ENCODE measurements at places on chromosomes 3 and 15.
A peak's percentile ranks its signal among the peaks of the same experiment; 100 is the strongest.

DNA sequence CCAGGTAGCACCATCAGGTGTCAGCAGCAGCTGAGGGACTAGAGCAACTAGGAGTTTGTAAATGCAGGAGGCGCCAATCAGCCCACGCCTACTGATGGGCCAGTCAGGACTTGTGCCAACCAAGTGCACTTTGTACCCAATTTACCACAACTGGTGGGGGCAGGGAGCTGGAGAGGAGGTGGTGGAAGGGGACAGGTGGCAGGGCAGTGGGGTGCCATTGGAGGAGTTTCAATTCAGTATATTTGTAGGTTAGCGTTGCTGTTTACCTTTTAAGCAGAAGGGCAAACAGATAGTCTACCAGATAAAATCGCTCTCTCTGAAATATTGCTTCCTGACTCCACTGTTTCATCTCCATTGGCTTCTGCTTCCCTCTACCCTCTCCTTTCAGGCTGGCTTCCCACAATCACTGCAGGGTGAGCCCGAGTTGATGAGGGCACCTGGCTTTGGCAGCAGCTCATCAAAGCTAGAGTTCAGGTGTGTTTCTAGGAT is 75.7 kb downstream of the TRIM69 start:
- DNase-seq: no peak

GRCh38 chr3:95341314-95341713 is 1278.5 kb downstream of the NSUN3 start:
- DNase-seq: no peak

GRCh38 chr3:59319442-59319841 is 269.6 kb upstream of the CFAP20DC start:
- no peak for DNase-seq

- peak; percentile 40 for DNase-seq
Measured at GRCh38 chr3:105853801-105854432, 14.9 kb downstream of the CBLB start.

DNA sequence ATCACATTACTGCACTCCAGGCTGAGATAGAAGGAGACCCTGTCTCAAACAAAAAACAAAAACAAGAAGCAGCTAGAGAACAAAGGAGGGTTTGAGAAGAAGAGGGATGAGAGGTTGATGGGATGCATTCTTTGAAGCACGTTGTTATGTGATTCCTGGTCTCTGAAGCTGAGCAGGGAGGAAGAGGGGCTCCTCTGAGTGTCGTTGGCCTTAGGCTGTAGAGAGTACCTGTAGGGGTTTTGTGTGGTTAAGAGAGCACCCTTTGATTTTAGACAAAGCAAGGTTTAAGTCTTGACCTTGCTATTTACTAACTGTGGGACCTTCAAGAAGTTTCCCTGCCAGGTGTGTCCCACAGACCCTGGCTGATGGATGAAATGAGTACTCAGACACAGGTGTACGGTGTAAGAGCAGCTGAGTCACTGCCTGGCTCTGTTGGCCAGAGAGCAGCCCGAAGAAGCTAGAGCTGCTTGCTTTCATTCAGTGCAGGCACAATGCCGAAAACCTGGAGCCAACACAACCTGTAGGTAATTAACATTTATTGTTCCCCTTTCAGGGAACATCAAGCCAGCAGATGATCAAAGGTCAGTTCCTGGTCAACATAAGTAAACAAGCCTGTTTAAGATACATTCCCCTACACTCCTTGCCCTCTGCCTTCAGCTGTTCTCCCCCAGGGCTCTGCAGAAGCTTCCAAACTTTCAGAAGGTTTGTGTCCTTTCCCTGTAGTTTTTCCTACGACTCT is 67.2 kb downstream of the LRRK1 start:
- no peak for DNase-seq

GRCh38 chr15:32844118-32844711 is 126.4 kb downstream of the GREM1 start:
- DNase-seq: no peak

- no peak for DNase-seq
Measured at GRCh38 chr3:142209655-142210054, 15.7 kb downstream of the GK5 start.

- no peak for DNase-seq
Measured at GRCh38 chr3:56118968-56119367, 349.3 kb downstream of the ERC2 start.

DNA sequence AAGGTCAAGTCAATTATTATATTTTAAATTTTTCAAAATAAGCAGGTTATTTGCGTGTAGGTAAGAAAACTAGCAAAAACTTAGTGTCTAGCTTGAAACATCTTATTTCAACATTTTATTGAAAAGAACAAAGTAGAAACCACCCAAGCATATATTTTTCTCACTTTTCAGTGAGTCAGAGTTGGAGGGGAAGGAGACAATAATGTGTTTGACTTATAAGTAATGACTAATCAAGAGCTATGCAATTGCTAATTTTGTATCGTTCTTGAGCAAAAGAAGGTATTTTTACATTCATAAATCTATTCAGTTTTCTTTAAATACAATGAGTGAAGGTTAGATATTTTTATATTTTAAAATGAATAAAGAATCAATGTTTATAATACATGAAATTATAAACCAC is 54.4 kb upstream of the P2RY1 start:
- DNase-seq: no peak

DNA sequence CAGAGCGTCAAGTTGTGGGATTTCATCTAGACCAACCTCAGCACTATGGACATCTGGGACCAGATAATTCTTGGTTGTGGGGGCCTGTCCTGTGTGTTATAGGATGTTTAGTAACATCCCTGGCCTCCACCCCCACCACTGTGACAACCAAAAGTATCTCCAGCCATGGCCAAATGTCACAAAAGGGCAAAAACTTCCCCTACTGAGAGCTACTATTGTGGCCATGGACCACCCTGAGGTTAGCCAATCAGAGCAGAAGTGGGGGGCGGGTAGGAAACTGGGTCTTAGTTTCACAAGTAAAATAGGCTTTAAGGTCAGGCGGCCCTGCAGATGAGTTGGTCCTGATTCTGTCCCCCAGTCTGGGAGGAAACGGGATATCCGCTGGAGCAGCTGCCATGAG is 25.4 kb downstream of the KIF7 start:
- DNase-seq: no peak

DNA sequence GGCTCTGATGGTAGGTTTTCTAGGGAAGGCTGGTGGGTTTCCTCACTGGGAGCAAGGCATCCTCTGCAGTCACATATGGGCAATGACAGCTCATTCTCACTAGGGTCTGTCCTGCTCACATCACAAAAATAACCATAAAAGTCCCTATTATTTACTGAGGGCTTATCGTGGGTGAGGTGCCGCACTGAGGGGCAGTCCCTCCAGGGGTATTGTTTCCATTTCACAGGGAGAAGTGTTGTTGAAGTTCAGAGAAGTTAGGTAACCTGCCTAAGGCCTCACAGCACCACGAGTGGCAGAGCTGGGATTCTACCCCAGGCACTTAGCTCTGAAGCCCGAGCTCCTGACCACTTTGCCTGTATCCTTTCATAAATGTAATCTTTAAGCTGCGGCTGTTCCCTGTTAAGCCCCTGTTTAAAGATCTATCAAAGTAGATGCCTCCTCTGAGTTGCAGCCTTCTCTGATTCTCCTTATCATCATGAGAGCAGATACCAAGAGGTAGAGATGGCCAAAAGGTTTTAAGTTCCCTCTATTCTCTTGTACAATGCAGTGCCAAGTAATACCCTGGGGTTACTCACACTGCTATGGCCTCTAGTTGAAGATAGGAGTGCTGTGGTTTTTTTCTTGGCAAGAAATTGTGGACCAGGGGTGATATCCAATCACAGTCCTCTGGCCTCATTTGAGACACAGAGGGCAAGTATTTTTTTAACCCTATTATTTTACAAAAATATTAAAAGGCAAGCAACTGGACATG is 107.0 kb downstream of the RPLP1 start:
- DNase-seq: no peak

DNA sequence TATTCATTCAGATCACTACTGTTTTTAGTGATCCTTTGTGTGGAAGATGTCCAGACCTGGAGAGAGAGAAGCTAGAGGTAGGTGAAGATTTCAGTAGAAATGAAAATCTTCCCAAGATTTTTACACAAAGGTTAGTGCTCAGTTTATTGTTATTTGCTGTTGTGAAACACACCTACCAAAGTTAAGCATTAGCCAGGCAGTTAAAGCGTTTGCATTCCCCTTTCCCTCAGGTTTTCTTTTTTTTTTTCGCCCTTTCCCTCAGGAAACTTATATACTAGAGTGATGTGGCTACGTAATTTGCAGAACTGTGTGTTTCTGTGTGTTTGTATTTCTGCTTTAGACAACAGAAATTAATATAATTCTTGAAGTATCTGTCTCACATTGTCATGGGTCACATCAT is 34.5 kb downstream of the USP3 start:
- DNase-seq: no peak

- no peak for DNase-seq
Measured at GRCh38 chr3:107365051-107365450, 12.2 kb upstream of the CCDC54 start.

GRCh38 chr3:44223299-44223698 is 18.4 kb upstream of the TOPAZ1 start:
- DNase-seq: no peak

DNA sequence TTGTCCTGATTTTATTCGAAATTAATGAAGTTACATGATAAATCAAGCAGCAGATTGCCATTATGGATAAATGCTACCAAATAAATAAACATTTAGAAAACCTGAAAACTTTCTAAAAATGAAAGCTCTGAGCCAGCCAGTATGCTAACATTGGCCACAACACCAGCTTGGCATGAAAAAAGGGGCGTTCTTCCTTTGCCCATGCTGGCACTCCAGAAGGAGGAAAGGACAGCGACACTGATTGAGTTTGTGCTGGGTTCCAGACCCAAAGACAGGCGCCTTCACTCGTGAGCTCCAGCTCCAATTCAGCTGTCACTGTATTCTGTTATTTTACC is 5.1 kb downstream of the STIMATE start:
- no peak for DNase-seq

- no peak for DNase-seq
Measured at GRCh38 chr3:55446850-55447249, 40.3 kb downstream of the WNT5A start.

DNA sequence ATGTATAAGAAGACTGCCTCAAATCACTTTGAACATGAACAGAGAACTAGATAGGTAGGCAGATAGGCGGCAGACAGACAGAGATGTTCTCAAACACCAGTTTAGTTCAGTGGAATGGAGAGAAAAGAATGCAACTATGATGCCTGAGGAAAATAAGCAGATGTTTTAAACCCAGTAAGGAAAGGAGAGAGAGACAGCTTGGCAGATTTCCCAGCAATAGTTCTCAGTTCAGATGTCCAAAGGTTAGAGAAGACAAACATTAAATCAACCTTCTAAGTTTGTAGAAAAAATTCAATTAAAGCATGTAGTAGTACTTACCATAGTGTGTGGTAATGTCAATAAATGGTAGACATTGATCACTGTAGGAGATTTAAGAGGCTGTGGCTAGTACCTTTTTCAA is 209.6 kb upstream of the PFN2 start:
- no peak for DNase-seq

DNA sequence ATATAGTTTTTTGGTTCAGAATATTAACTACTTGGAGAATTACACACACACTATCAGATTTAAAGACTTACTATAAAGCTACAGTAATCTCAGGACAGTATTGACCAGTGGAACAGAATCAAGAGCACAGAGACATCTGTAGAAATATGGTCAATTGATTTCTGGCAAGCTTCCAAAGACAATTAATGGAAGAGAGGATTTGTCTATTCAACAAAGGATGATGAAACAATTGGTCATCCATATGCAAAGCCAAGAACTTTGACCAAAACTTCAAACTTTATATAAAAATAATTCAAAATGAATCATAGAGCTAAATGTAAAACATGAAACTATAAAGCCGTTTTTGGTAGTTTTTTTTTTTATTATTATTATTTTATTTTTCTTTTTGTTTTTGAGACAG is 29.8 kb upstream of the MB21D2 start:
- no peak for DNase-seq

GRCh38 chr3:11558002-11558401 is 85.7 kb downstream of the VGLL4 start:
- no peak for DNase-seq

DNA sequence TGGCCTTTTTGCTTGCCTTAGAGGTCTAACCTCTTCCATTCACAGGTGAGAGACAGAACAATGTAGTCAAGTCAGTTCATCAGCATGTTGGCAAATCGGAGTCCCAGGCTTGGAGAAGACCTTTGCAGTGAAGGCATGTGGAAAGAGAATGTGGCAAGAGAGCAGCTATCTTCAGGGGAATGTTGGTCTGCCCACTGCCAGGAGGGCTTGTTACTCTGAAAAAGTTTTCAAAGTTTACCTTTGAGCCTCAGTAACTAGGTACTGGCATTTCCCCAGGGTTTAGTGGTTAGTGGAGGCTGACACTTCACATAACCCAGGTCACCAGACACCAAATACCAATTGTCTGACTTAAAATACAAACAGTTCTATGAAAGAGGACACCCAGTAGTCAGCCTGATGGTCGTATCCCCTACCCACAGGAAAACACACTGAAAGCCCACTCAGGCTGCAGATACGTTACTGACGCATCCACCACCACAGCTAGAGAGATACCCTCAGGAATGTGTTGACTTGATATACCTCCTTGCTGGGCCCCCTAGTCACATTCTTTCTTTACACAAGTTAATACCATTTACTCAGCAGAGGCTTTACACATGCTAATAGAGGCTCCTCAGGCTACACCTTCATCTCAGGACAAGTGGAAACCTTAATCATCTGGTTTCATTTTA is 9.7 kb upstream of the ARID3B start:
- DNase-seq: no peak

- peak; percentile 86 for DNase-seq
Measured at GRCh38 chr3:16286161-16286560, 21.1 kb downstream of the OXNAD1 start.

DNA sequence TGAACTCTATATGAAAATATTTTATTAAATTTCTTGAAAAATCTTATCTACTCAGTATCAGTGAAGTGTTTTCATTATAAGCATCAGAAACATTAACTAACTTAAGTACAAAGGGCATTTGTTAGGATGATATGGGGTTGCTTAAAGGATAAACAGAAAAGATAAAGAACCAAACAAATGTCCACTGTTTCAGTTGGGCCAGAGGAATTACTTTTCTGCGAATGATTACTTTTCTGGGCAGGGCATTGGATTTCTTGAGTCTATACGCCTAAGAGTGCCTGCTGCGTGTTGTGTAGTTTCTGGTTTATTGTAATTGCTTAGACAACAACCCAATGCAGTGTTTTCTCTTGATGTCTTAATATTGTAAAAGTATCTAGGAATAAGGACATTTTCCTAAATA is 52.8 kb downstream of the NEO1 start:
- DNase-seq: no peak

GRCh38 chr15:91783008-91783407 is 70.5 kb upstream of the SLCO3A1 start:
- no peak for DNase-seq

- no peak for DNase-seq
Measured at GRCh38 chr3:147915057-147915456, 505.9 kb downstream of the ZIC1 start.

DNA sequence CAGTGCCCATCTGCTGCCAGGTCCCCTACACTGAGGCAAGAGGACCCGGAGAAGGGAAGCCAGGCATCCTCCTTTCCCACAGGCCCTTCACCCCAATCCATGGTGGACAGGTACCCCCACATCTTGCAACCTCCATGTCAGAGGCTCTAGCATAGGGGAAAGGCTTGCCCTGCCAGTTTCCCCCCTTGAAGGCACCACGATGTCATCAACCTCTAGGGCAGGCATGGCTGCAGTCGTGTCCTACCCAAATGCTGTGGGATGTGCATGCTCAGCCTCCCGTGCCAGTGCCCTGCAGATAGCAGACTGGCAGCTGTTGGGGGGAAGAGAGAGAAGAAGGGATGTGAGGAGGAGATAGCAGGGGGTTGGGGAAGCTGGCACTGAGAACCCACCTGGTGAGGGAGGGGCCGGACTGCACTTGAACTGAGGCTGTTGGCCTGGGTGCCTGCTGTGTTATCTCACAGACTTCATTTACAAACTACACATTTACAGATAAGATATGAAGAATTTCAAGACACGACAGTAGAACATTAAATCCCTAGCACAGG is 197.5 kb downstream of the ADAMTS9 start:
- no peak for DNase-seq
